ENCODE measurements at places on chromosomes 1 and 21.

- no peak for DNase-seq
Measured at GRCh38 chr1:32592943-32593342, 53.7 kb downstream of the ZBTB8A start.

GRCh38 chr1:51675177-51675780, 58.4 kb downstream of the OSBPL9 start:
- no peak for DNase-seq

- DNase-seq, result no peak
Measured at GRCh38 chr1:223016890-223017289, 126.2 kb downstream of the TLR5 start.

DNA sequence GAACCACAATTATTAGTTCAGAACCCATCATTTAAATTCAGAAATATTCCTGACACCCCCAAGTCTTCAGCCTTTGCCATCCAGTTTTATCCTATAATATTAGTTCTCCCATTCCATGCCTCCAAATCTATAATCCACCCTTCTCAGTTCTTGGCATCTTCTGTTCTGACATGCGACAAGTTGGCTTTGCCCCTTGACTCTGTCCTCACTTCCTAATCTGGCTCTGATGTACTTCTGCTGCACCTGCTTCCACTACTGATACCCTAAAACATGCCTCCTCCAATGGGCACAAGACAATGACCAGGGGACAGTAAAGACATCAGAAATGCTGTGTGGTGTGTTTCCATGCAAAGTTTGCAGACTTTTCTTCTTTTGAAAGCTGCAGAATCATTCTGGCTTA, 17.1 kb upstream of the FBXO28 start:
- no peak for DNase-seq

- DNase-seq, result no peak
Measured at GRCh38 chr1:33866281-33866680, 2.4 kb downstream of the HMGB4 start.

DNA sequence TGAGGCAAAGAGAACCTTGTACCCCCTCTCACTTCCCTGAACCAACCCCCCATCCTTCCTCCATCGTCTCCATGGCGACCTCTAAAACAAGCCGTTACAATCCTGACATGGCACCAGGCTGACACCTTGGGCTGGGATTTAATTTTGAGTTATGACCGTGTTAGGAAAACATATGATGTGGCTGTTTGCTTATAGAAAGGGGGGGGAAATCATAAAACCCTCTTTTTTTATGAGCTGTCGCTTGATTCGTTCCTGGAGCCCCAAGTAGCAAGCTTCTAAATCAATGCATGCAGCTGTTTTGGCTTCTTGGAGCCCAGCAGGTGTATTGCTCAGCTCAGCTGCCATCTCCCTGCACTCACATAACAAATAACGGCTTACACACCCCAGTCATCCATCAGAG, 301.2 kb upstream of the SPAG17 start:
- DNase-seq, result peak; percentile 40

- DNase-seq, result no peak
Measured at GRCh38 chr21:16502273-16502672, 772.5 kb downstream of the USP25 start.

GRCh38 chr21:26394341-26394740, 178.7 kb downstream of the CYYR1 start:
- DNase-seq, result no peak

GRCh38 chr1:168535536-168535935, 8.3 kb downstream of the XCL2 start:
- no peak for DNase-seq

DNA sequence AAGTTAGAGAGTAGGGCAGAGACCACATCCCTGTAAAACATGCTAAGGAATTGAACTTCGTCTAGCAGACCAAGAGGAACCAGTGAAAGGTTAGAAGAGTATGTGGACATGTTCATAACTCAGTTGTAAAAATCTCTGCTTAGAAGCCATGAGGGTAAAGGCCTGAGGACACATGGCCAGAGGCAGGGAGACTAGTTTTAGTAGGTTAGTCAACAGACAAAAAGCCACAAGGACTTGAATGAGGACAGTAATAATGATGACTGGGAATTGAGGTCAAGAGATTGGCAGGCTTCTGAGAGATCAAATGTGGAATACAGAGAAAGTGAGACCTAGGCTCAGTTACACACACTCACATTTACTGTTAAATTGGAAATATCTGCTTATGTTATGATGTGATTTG, 205.5 kb upstream of the HOOK1 start:
- no peak for DNase-seq

GRCh38 chr1:248837045-248837780, 811 bp upstream of the ZNF672 start:
- DNase-seq, result peak; percentile 52

GRCh38 chr1:35044431-35044830, 12.7 kb upstream of the ZMYM6 start:
- no peak for DNase-seq

- no peak for DNase-seq
Measured at GRCh38 chr1:79532555-79532954, 526.0 kb upstream of the ADGRL4 start.

DNA sequence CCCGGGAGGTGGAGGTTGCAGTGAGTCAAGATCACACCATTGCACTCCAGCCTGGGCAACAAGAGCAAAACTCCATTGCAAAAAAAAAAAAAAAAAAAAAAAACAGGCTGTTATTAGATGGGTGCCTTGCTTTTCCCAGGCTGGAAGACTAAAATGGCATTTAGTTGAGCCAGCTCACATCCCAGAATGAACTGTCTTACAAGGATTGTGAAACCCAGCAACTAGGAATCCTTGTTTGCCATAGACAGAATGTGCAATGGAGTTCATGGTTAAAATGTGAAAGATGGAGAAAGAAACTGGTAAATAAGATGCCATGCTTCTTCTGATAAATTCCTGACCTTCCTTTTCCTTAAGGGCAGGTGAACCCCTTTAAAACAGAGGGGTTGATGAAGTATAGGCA, 215.8 kb upstream of the GREM2 start:
- DNase-seq, result no peak

DNA sequence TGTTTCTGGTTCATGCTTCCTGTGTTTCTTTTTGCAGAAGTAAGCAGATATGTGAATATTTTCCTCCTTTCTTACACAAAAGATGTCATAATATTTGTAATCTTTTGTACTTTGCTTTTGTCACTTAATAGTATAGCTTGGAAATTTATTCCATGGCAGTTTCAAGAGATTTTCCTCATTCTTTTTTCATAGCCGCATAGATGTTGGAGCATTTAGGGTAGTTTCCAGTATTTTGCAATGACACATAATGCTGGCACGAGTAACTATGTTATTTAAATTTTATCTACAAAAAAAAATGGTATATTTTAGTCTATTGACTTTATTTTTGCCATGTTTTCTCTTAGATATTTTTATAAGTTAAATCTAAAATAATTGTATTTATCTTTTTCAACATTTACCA, 40.7 kb downstream of the AGO3 start:
- no peak for DNase-seq

DNA sequence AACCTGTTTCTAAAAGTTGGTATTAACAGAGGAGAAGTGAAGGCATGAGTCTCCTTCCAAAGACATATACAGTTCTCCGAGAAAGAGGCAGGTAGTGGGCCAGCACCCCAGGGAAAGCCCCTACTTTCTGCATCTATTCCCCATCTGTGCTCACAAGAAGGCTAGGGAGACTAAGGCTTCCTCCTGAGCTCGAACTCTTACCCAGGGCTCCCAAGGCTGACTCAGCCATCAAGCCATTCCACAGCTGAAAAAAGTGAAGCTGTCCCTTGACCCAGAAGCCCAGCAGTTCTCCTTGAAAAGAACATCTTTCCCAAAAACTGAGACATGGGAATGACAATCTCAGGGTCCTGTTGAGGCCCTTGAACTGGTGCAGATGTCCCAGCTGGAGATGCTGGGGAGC, 1.9 kb upstream of the PADI3 start:
- DNase-seq, result no peak

- DNase-seq, result no peak
Measured at GRCh38 chr1:163085904-163086268, 16.7 kb downstream of the RGS4 start.

GRCh38 chr21:32641710-32642698, 29.8 kb upstream of the CFAP298 start:
- DNase-seq, result no peak

GRCh38 chr1:67682659-67683197, 2.3 kb upstream of the GADD45A start:
- DNase-seq, result no peak

All from NCI-H2081 (cell line).